ENCODE measurements at places on chromosomes 13 and 19.

GRCh38 chr13:109288151-109288709 lies 498.2 kb downstream of the IRS2 start:
- no peak for DNase-seq

- no peak for DNase-seq
Measured at GRCh38 chr13:73321043-73321442, 262.2 kb downstream of the KLF5 start.

GRCh38 chr19:37954421-37954874 lies 47.4 kb downstream of the SIPA1L3 start:
- DNase-seq, result no peak

DNA sequence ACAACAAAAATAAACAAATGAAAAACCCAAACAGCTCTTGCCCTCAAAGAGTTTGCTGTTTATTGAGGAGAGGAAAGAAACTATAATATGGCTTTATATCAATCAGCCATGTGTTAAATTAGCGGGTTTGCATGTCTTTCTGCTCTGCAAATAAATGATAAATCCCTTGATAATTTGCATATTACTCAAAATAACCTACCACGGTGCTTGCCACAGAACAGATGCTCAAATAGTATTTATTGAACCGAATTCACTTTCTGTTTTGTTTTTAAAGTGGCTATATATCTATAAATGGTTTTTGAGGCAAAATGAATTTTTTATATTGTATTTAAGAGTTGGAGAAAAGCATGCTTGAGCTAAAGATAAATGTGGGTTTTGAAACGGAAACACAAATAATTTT lies 428.1 kb downstream of the ITGBL1 start:
- no peak for DNase-seq

GRCh38 chr13:49298903-49299605 lies 51.3 kb downstream of the CDADC1 start:
- no peak for DNase-seq

DNA sequence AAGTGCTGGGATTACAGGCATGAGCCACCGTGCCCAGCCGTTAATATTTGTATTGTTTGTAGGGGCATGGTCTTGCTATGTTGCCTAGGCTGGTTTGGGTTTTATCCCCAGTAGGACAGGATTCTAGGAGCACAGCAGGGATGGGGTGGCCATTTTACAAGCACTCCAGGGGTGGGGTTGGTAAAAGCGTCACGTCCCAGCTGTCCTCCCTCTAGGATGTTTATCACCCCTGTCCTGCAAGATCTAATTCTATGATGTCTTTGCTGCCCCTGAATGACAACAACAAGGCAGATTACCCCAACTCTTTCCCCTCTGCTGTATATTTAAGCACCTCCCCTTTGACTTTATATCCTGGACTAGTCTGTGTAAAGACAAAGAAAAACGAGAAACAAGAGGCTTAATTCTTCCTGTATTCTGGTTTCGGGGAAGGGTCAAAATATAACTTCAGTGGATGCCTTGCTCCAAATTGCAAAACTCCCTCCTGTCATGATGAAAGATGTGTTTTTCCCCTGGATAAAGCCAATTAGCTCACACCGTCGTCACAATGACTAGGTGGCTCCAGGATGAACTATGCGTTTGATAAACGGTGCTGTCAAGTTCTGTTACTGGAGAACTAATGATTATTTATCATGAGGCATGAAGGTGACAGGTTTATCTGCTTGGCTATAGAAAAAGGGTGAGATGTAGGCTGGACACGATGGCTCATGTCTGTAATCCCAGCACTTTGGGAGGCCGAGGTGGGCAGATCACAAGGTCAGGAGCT lies 27.8 kb upstream of the OR1M1 start:
- no peak for DNase-seq

- peak; percentile 83 for DNase-seq
Measured at GRCh38 chr13:113152984-113153809, 5.3 kb upstream of the PROZ start.

DNA sequence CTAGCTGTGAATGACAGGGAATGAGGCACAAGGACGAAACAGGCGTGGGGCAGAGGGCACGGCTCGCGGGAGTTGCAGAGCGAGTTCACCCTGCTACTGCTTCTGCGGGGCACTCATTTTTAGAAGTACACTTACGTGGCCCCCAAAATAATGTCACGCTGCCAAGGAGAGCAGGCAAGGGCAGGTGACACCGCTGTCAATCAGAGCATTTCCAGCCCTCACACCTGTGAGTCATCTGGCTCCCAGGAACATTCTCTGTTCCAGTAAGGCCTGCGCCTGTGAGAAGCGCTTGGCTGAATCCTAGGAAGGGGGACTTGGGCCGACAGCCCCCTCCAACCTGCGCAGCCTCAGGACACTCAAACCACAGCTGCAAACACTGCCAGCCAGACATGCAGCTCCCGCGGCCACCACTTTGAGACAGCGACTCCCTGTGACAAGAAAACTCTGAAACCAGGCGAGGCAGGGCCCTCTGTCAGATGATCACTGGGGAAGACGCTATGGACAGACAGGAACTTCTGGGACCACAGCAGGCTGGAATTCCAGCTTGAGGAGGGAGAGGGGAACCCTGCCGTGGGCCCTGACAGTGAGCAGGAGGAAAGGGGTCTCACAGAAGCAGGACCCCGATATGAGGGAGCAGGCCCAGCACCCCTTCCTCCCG lies 12.7 kb downstream of the DOT1L start:
- no peak for DNase-seq

DNA sequence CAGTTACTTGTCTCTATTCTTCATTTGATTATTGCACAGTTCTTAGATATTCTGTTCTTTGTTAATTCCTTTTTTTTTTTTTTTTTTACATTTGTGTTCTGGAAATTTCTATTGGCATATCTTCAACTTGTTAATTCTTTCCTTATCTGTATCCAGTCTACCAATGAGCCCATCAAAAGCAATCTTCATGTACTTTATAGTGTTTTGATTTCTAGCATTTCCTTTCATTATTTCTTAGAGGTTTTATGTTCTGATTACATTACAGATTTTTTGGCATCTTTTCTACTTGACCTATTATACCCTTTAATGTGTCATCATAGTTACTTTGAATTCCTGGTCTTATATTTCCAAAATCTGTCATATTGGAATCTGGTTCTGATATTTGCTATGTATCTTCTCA lies 2194.8 kb downstream of the PCDH9 start:
- DNase-seq, result no peak

DNA sequence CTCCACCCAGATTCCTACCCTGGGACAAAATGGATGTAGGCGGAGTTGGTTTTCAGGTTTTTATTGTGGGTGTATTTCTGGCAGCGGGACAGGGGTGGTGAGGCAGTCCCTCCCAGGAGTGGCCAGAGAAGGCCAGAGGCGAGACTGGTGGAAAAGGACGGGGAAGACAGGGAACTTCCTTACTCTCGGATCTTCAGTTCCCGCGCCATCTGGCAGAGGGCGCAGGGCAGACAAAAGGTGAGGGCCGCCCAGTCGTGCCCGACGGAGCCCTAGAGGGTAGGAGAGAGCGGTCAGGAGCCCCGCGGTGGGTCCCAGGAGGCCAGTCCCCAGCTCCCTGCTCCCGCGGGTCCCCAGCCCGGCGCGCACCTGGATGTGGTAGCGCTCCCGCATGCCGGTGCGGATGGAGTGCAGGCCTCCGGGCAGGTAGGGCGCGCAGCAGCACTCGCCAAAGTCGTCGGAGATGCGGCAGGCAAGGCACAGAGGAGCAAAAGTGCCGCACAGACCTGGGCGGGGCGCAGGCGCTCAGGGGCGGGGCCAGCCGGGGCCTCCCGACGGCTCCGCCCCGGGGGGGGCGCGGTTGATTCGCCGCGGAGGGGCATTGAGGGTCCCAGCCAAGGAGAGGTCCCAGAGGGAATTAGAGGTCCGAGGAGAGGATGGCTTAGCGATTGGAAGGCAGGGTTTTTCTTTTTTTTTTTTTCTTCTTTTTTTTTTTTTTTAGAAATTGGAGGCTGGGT lies 3.0 kb downstream of the CNFN start:
- DNase-seq, result peak; percentile 97

GRCh38 chr13:111883571-111884343 lies 183.2 kb upstream of the SOX1 start:
- DNase-seq, result no peak

- no peak for DNase-seq
Measured at GRCh38 chr19:7982103-7982502, 23.3 kb downstream of the ELAVL1 start.

DNA sequence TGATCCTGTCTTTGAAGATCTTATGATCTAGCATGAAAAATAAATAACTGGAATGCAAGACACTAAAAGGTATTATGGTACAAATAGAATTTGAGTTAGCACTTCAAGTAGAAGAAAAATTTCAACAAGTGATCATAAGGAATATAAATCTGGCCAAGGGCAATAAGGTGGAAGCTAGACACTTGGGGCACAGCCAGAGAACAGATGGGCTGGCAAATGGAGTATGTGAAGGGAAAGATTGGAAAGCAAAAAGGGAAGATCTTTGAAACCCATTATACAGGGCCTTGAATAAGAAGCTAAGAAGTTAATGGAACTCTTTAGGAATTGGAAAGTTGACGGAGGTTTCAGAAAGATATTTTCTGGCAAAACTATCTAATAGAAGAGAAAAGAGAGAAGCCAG lies 61.0 kb downstream of the MZT1 start:
- DNase-seq, result no peak

GRCh38 chr13:77528414-77528813 lies 7.1 kb upstream of the SCEL start:
- no peak for DNase-seq

- DNase-seq, result no peak
Measured at GRCh38 chr19:15866636-15867035, 31.2 kb downstream of the CYP4F2 start.

DNA sequence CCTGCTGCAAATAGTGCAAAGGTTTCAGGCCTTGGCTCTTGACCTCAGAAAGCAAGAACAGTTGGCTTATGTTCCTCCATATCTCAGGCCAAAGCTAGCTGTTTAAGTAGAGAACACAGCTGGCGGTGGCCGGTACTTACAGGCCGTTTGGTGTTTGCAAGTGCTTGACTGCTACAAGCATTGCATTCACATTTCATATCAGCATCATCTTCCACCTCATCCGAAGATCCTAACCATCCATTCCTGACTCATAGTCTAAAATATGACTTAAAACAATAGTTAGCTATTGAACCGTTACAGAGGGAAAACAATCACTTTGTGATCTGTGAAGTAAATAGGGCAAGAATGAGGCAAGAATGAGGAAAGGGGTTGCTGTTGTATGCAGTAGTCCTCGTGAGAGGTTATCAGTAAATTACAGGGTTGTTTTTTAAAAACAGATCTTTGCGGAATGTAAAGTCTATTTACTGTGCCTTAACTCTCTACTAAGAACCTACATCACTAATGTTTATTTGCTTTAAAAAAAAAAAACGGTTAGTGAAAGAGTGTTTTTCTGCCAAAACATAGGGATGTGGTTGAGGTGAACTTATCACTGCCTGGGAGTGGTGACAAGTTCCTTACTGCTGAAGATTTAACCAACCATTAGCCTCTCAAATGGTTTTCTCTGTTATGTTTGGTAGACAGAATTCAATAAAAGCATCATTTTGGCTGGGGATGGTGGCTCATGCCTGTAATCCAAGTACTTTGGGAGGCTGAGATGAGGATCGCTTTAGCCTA lies 21.6 kb upstream of the WDR88 start:
- DNase-seq, result no peak

GRCh38 chr19:19103167-19103566 lies 35.1 kb downstream of the TMEM161A start:
- no peak for DNase-seq

GRCh38 chr19:1873524-1874473 lies 10.4 kb upstream of the KLF16 start:
- no peak for DNase-seq

DNA sequence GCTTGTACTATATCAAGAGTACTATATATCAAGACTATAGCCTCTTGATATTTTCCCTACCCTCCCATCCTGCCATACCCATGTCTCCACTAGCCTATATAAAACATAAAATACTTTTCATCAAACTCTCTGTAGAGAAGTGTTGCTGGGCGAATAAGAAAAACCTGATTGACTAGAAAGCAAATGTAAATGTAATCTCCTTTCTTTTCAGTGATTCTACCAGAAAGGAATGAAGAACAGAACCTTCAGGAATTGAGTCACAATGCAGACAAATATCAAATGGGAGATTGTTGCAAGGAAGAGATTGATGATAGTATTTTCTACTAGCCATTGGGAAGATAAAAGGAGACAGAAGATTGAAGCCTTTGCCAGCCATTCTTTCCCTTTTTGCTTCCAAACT lies 89.2 kb downstream of the KCNRG start:
- DNase-seq, result no peak

- DNase-seq, result peak; percentile 84
Measured at GRCh38 chr13:45280751-45281634, 60.0 kb downstream of the TPT1 start.

- DNase-seq, result peak; percentile 46
Measured at GRCh38 chr13:97574926-97575325, 141.0 kb downstream of the RAP2A start.

DNA sequence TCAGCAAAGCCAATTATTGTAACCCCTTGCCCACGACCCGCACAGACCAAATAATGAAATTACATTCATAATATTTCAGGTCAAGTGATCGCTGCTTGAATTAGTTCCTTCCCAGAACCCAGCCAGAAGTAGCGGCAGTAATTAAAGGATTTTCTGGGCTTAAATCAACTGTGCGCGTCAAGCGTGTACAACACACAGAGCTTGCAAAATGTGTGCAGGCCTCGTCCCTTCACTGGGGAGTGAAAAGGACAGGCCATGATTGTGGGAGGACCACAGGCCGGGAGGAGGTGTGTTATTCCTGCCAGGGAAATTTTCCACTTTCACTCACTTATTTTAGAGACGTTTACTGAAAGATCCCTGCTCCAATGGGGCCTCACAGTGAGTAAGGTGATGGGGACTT lies 84.9 kb downstream of the CHST8 start:
- DNase-seq, result peak; percentile 16

DNA sequence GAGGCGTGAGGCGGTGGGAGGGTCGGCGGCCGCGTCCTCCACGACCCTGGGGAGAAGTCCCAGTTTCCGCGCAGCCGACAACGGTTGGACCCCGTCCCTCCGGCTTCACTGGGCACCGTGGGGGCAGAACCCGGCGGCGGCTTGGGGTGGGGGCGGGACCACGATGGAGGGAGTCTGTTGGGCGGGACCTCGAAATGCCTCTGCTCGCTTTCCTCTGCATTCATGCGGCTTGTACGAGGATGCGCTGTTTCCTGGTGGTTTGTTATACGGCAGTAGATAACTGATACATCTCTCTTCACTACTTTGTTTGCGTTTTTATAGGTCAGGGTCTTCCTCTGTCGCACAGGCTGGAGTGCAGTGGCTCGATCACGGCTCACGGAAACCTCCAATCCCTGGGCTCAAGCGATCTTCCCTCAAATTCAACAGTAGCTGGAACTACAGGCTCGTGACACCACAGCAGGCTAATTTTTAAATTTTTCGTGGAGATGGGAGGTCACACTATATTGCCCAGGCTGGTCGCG lies 24.6 kb upstream of the ZNF846 start:
- DNase-seq, result no peak

DNA sequence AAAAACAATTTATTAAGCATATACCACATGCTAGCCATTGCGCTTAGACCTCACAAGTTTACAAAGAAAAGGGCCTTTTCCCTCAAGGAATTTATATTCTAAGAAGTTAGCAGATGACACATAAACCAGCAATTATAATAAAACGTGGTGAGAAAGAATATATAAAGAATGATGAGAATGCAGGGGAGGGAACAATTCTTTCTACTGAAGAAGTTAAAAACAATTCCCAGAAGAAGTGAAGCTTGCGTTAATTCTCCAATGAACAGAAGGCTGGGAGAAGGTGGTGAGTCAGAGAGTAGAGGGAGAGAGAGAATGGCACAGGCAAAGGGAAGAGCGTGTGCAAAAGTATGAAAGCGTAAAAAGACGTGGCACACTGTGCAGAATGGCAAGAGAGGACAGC lies 69.5 kb upstream of the ZDHHC20 start:
- no peak for DNase-seq
